ENCODE measurements at places on chromosomes 3 and 15.

- DNase-seq = peak; percentile 73
These were observed 64.7 kb upstream of the ZBTB38 start for GRCh38 chr3:141303481-141304223.

DNA sequence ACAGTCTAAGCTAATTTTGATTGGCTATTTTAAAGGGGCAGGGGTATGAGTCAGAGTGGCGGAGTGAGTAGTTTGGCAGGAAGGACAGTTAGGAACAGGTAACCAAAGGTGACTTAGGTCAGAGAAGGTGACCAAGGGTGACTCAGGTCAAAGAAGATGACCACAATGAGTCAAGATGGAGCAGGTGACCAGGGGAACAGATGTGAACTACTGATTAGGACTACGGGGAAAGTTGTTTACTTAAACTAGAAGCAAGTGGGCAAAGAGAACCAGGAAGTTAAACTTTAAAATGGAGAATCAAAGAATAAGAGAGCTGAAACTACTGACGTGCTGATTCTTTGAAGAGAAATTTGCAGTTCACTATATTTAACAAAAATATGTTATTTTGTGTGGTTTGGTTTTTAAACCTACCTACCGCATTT lies 14.1 kb upstream of the CA12 start:
- DNase-seq = no peak

DNA sequence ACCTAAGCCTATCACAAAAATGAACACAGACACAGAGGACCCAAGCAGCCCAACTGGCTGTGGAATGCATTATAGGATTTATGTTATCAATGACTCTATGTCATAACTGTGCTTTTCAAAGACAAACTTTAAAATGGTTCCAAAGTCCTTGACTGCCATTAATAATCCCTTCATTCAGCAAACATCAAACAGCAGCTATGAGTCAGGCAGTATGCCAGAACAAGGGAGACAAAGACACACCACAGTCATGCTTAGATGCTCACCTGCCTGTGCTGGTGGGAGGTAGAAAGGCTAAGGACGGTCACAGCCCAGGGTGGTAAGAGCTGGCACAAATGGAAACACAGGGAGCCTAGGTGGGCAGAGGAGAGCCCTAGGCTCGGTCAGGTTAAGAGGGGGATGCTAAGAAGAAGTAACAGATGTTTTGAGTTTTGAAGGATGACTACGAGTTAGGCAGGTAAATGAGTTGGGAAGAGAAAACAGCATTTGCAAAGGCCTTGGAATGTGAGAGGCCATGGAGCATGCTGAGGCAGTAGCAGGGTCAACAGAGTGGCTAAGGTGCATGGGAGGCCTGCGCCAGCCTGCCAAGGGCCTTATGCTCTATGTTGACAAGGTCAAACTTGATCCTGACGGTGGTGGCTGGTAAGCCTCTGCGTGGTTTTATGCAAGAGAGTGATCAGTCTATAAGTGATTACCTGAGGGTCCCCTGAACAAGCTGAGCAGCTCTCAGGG lies 23.0 kb downstream of the NMNAT3 start:
- no peak for DNase-seq

GRCh38 chr15:37618353-37618752 lies 316.1 kb upstream of the TMCO5A start:
- DNase-seq = no peak

GRCh38 chr15:73517566-73517965 lies 74.6 kb downstream of the REC114 start:
- DNase-seq = no peak

DNA sequence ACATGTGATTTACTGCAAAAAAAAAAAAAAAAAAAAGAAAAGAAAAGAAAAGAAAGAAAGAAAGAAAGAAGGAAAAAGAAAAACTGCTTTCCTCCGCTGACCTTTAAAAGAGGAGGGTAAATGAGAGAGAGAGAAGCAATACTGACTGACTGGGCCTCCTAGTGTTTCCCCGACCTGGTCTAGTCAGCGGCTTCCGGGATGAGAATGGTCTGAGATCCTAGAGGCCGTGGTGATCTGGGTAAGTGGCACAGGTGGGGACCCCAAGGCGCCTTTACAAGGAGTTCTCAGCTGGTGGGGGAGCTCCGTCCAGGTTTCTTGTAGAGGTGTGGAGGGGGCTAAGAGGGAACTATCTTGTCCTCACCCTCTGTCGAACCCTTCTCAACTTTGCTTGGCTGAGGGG lies 223.1 kb downstream of the MEIS2 start:
- DNase-seq = no peak

- DNase-seq = no peak
These were observed 372.3 kb upstream of the TGFBR2 start for GRCh38 chr3:30233913-30234646.

GRCh38 chr15:83926116-83926515 lies 272.2 kb downstream of the ADAMTSL3 start:
- DNase-seq = no peak

DNA sequence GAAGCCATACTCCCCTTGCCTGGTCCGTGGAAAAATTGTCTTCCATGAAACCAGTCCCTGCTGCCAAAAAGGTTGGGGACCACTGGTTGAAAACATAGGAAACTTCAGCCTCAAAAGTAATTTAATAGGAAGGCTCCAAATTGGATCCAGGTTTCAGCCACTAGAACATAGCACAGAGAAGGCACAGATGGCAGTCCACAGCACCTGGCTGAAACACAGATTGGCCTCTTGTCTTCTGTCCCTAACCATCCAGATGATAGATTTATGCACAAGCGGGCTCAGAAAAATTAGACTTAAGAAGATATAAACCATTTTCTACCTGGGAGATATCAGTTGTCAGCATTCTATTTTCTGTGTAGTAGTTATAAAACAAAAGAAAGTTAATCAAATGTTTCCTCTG lies 397.1 kb downstream of the CNTN4 start:
- DNase-seq = no peak

- DNase-seq = no peak
These were observed 9.7 kb upstream of the FBXL22 start for GRCh38 chr15:63587527-63587926.

DNA sequence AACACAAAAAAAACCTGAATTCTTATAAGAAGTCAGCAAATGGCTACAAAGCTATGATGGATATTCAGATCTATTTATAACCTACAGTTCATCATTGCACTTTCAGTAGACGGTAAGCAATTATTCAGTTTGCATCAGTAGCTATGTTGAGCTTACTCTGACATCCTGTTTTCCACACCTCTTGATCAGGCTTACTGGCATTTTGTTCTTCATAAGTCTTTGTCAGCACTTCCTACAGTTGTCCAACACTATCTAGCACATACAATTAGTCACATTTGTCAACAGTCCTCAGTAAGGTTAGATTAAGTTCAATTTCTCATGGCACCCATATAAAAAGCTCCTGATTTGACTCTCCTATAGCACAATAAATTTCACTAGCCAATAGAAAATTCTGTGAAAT lies 71.2 kb upstream of the ST3GAL6 start:
- no peak for DNase-seq

DNA sequence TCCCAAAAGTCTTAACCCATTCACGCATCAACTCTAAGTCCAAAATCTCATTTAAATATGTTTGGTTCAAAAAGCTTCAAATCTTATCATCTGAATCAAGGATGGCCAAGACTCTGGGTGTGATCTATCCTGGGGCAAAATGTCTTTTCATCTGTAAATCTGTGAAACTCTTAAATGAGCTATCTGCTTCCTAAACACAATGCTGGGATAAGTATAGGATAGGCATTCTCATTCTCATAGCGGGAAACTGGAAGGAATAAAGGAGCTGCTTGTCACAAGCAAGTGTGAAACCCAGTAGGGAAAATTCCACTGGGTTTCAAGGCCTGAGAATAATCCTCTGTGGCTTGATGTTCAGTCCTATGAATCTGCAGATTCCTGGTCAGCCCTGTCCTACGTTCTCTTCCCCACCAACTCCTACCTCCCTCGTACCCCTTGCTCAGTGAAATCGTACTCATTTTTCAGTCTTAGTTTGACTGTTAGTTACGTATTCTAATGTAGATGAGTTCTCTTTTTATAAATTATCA lies 156.7 kb downstream of the EPHA3 start:
- DNase-seq = no peak

DNA sequence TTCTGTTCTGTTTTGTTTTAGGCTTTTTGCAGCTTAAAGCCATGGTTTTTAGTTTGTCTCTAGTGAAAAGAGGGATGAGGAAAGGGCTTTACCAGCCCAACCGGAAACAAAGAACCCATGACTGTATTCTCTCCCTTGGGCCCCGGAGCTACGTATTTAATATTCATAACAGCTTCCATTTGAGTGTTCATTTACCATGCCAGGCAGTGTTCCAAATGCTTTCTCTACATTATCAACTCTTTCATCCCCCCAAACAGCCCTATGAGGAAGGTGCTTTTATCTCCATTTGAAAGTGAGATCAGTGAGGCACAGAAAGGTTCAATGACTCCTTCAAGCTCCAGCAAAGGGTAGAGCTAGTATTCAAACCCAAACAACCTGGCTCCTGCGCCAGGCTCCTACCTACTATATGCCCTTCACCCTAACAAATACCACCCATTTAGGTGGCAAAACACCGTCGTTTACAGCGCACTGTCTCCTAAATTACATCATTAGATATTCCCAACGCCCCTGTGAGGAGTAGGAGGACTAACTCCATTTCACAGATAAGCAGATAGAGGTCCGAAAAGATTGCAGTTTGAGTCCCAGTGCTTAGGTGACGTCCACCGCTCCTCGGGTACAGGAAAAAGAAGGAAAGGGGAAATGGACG lies 27.9 kb downstream of the GTPBP8 start:
- DNase-seq = no peak

GRCh38 chr3:37949866-37950265 lies 40.7 kb upstream of the VILL start:
- no peak for DNase-seq

DNA sequence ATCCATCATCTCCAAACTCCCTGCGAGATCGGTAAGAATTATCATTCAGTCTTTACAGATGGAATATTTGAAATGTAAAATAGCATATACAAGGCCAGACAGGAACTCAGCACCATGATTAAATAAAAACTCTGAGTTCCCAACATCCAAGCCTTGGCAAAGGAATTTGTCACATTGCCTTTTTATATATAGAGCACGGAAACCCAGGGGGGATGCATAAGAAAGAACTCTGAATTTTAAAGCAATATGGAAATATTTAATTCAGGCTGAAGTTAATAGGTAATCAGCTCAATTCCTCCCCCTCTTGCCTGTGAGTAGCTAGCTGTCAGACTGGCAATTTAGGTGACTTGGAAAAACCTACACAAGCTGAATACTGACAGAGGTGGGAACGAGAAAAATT lies 217.9 kb upstream of the KCNMB2 start:
- DNase-seq = no peak

- DNase-seq = no peak
These were observed 132.6 kb upstream of the COL8A1 start for GRCh38 chr3:99505646-99506269.

DNA sequence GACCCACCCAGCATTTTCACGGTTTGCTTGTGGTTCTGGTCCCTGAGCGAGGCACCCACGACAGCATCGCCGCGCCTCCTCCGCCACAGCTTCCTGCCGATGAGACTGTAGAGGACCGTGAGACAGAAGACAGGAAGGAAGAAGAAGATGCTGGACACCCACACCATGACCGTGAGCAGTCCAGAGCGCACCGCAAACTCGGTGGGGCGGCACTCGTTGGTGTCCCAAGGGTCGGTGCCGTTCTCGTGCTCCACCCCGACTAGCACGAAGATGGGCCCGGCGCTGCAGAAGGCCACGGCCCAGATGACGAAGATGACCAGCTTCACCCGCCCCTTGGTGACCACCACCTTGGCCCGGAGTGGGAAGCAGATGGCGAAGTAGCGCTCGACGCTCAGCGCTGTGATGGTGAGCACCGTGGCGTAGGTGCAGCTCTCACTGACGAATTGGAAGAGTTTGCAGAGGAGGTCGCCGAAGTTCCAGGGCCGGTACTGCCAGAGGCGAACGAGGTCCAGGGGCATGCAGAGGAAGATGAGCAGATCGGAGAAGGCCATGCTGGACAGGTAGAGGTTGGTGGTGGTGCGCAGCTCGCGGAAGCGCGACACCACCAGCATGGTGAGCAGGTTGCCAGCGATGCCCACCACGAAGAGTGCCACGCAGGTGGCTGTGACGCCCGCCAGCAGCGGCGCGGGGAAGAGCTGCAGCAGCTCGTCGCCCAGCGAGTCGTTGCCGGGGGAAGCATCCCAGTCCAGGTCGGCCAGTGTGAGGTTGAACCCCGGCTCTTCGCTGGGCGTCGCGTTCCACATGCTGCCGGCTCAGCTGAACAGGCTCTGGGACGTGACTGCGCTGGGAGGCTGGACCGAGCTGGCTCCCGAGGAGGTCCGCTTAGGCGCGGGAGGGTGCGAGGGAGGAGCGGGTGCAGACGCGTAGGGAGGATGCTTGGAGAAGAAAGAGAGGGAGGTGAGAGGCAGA lies at the start of gene GHSR:
TSS of gene GHSR (minus strand) at position 846 of the 969 bp plus-strand sequence. CDS start at position 803, 43 bp downstream.
- DNase-seq = no peak

GRCh38 chr15:74511583-74511982 lies 29.4 kb upstream of the ARID3B start:
- DNase-seq = no peak

DNA sequence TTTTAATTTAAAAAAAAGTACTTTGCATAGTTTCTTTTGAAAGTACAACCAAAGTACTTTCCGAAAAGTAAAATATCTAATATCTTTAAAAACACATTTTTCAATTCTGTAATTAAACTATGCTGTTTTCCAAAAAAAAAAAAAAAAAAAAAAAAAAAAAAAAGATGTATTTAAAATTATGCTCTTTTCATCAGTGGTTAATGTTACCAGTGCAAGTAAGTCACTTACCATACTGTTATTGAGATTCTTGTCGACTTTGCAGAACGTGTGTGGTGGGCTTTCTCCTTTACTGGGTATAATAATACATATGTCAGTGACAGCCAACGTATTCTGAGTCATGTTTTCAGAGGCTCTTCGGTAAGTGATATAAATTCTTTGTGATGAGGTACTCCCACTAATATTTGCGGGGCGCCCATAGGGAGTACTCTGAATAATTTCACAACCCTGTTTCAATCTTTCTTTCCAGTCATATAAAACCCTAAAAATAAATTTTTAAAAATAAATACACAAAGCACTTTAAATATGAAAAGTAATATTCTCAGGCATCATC lies 39.9 kb downstream of the DENND4A start:
- no peak for DNase-seq

GRCh38 chr15:90062023-90062442 lies 40.2 kb downstream of the IDH2 start:
- DNase-seq = no peak

DNA sequence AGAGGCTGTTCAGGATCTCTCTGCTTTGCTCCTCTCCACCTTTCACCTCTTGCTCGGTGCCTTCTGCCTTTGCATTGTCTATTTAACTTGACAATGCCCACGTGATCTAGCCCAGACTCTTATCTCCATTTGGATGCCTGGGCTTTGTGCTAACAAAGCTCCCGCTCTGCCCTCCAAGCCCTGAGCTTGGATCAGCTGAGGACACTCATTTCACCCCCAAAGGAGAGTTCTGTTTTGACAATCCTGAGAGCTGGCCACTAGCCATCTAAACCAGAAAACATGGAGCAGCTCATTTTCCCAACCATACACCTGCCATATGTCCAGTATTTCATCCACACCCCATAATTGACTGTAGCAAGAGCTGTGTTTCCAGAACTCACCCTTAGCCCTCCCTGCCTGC lies 12.8 kb downstream of the GPR176 start:
- no peak for DNase-seq
